Mesenteric fat pad (tissue), 1 donor: ENCODE measurements at places on chromosomes 16 and 17. TPM values are rescaled to one million over a fixed set of nuclear protein-coding genes. Genes with fewer than 3 reads are reported as not detected.

The ADGRG3 gene
- total RNA-seq = 13.3 TPM

The ZFPM1 gene
- 4.8 TPM for total RNA-seq

The BRCA1 gene
- 3.4 TPM for total RNA-seq

The BTBD17 gene
- not detected for total RNA-seq

The MYH3 gene
- 3.8 TPM for total RNA-seq

The CD300E gene
- 7.3 TPM for total RNA-seq

The MLLT6 gene
- total RNA-seq = 77.0 TPM

The NPIPA7 gene
- 7.8 TPM for total RNA-seq

The LRRC37A2 gene
- 12.4 TPM for total RNA-seq

The NOS2 gene
- total RNA-seq = 0.13 TPM

The CLEC3A gene
- total RNA-seq = not detected

The TNFRSF13B gene
- not detected for total RNA-seq

The SLC35B1 gene
- total RNA-seq = 44.5 TPM

The KRT33B gene
- not detected for total RNA-seq

The ITGAD gene
- 0.39 TPM for total RNA-seq

The HSD17B1 gene
- total RNA-seq = 3.2 TPM

The CFAP97D1 gene
- total RNA-seq = not detected

The SLC22A31 gene
- total RNA-seq = 0.35 TPM

The CCL8 gene
- total RNA-seq = 2.1 TPM

The MT1M gene
- total RNA-seq = 367 TPM

The EVPL gene
- total RNA-seq = 0.16 TPM

The PPL gene
- 10.9 TPM for total RNA-seq
